Cortex of kidney (tissue), 1 donor: ENCODE measurements at places on chromosomes 4 and X.
A peak's percentile ranks its signal among the peaks of the same experiment; 100 is the strongest.

- no peak for DNase-seq
Measured at GRCh38 chr4:142701017-142701416, 145.1 kb downstream of the INPP4B start.

- DNase-seq = no peak
Measured at GRCh38 chr4:83757121-83757621, 221.3 kb downstream of the GPAT3 start.

DNA sequence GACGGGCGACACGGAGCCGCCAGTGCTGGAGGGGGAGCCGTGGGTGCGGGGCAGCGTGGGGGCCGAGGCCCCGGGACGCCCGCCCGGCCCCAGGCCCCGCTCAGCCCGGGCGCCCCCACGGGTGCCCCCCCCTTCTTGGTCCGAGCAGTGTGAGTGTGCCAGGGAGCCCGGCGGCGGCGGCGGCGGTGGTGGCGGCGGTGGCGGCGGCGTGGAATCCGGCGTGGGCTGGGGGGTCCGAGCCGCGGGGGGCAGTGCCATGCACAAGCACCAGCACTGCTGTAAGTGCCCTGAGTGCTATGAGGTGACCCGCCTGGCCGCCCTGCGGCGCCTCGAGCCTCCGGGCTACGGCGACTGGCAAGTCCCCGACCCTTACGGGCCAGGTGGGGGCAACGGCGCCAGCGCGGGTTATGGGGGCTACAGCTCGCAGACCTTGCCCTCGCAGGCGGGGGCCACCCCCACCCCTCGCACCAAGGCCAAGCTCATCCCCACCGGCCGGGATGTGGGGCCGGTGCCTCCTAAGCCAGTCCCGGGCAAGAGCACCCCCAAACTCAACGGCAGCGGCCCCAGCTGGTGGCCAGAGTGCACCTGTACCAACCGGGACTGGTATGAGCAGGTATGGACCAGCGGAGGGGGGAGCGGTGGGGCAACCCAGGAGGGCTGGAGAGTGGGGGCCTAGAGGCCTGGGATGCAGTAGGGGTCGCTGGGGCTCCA, 466 bp downstream of the DLG3 start:
- no peak for DNase-seq

- DNase-seq = no peak
Measured at GRCh38 chrX:153736871-153737441, 12.3 kb downstream of the ABCD1 start.

GRCh38 chr4:76747563-76747962, 150.4 kb downstream of the SOWAHB start:
- DNase-seq = no peak

GRCh38 chrX:54811301-54811885, 3.8 kb downstream of the MAGED2 start:
- no peak for DNase-seq

- DNase-seq = no peak
Measured at GRCh38 chr4:69098470-69098869, 2.2 kb downstream of the UGT2B7 start.

DNA sequence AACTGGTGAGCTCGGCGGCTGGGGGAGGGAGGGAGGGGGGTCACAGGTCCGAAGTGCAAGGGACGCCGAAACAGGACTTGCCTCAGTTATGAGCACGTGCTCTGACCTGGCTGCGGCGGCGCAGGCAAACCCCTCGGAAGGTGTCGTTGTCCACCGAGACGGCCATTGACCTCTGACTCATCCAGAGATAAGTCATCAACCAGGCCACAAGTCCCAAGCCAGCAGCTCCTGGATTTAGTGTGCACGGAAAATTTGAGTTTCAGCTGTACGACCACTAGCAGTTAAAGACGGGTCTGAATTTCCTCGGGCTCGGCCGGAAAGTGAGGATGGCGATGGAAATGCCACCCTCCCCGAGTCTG, 674 bp downstream of the SH3D19 start:
- peak; percentile 23 for DNase-seq

DNA sequence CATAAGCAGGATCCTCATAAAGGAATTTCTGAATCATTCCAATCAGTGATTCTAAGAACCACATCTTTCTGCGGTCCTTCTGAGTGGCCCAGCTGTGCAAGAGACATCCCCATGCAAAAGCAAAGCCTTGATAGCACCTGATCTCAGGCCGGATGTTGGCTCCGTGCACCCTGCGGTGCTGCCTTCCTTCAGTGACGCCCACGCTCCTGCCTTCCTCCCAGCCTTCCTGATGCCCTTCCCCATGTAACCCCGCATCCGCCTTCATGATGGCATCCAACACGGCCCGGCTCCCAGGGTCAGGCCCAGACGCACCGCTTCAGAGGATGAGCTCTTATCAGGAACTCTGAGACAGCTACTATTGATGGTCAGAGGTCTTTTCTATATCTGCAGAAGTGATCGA, 20.4 kb upstream of the CYP4V2 start:
- no peak for DNase-seq

DNA sequence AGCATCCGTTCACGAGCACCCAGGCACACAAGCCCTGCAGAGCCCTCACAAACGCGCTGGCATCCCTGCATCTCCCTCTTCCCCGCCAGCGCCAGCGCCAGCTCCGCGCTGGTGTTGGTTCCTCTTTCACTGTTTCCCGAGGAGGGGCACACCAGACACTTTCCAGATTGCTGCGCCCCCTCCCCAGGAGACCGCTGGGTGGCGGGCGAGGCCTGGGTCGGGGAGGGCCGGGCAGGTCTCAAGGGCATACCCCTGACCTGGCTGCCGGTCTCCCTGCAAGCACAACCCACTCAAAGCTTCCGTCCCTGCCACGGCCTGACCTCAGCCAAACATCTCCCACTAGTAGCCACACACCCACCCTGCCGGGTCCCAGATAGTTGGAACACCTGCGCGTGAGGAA, 2.2 kb upstream of the NKX1-1 start:
- DNase-seq = no peak

DNA sequence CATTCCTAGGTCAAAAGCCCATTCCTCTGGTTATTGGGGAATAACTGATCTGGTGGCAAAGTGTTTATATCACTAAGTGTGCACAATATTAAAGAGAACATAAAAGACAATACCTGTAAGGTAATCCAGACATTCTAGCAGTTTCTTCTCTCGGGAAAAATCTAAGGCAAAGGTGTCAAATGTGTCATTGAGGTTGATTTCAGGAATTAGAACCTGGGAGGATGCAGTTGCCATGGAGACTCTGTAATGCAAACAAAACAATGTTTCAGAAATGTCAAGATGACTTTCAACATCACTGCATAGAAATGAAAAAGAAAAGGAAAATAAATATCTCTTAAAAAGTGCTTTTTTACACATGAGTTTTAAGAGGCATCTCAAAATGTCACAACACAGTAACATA, 145.9 kb downstream of the MID1 start:
- no peak for DNase-seq

DNA sequence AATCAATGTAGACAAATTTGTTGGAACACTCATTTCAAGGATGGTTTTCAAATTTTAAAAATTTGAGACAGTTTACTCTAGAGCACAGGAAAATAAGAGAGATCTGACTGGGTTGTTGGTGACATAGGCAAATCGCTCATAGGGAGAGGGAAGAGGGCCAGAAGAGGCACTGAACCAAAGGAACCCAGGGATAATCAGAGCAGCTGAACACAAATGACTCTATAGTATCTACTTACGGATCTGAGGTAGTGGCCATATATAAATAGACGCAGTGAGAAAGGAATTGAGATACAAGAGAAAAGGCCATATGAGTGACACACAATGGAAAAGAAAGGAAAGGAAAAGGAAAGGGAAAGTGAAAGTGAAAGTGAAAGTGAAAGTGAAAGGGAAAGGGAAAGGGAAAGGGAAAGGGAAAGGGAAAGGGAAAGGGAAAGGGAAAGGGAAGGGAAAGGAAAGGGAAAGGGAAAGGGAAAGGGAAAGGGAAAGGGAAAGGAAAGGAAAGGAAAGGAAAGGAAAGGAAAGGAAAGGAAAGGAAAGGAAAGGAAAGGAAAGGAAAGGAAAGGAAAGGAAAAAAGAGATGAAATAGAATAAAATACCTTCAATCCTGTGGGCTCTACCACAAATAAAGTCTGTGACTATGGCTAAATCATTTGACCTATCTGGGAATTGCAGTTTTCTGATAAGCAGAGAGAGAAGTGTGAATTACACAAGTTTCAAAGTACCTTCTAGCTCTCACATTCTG, 759.2 kb downstream of the DMD start:
- DNase-seq = no peak

DNA sequence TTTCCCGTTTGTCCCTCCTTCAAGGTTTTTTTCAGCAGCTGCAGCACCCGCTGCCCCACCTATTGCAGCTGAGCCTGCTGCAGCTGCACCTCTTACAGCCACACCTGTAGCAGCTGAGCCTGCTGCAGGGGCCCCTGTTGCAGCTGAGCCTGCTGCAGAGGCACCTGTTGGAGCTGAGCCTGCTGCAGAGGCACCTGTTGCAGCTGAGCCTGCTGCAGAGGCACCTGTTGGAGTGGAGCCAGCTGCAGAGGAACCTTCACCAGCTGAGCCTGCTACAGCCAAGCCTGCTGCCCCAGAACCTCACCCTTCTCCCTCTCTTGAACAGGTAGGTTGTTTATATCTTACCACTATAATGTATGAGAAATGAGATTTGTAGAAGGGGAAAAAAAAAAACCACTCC, 4.5 kb downstream of the PRR27 start:
- no peak for DNase-seq

DNA sequence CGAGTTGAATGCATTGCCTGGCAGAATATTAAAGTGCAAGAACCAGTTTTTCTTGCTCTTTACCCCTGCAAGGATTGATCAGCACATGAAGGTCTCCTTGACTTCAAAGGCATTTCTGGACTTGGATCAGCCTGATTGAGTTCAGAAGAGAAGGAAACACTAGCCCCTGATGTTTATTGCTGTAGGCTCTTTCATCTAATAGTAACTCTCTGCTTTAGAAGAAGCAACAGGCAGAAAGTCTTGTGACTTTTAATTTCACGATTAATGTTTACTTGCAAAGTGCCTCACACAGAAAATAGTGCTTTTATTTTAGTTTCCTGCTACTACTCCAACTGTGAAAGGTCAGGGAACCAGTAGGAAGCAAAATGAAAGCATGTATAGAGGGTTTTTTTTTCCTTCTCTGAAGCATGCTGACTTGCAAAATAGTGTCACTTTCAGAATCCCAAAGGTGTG, 69.1 kb downstream of the PCDH7 start:
- no peak for DNase-seq

GRCh38 chr4:95547715-95548471, 880 bp downstream of the UNC5C start:
- no peak for DNase-seq

DNA sequence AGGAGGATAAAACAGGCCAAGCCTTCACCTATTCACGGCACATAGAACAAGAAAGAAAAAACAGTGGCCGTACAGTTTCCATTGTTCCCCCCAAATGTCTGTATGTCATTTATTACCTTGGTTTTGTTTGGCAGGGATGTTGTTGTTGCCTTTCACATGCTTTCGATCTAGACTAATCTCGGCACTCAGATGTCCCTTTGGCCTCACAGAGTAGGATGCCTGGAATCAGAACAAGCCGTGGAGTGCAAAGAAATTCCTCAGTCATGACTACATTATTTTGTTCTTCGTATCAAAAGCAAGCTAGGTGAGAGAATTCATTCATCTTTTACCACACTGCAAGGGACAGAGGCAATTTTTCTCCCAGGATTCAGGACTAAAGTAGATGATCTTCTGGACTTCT, 106.9 kb downstream of the SMIM20 start:
- DNase-seq = no peak

- no peak for DNase-seq
Measured at GRCh38 chrX:46912098-46912602, at the start of gene JADE3. JADE3 (plus strand) TSS chrX:46912421; CDS start chrX:46984895, 72,474 bp downstream.

DNA sequence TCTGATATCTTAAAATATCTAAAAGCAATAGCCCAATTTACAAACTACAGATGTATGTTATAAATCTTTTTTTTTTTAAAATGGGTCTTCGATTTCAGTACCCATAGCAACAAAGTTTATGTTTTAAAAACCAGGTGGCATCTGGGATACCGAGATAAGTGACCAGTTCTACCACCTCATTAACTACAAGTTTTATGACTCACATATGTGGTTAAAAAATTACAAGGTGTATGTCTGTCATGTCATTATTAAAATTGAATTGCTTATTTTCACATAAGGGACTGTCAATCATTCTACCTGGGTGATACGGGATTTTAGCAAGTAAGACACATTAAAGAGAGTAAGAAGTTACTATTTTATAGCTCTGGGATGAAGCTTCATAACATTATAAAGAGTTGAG, 192.0 kb upstream of the ETNPPL start:
- DNase-seq = no peak

DNA sequence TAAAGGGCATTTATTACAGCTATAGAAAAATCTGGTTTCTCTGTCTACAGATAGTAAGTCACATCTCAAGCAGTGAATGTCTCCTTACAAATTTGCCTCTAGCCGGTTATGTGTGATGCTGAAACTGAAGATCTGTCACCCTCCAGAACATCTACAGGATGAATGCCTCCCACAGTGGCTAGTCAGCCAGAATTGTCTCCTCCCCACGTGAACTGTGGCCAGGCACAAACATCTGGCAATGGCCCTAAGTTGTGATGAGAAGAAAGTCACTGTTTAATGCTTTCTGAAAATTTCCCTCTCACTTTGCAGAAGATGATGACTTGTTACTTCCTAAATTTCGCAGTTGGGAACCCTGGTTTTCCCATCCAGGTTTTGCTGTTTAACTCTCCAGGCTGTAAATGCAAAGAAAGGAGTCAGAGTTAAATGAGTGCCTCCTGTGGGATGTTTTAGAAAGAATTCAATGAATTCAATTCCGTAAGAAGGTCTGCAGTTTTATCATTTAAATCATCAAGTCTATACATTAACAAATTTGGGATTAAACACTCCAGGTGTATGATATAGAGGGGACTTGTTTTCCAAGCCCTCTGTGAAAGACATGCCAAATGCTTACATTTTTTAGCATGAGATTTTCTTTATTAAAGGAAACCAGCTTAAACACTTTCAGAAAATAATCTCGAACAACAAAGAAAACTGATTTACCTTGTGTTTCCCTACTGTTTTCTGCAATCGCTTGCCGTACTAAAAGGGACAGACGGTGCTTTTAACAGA, 55.4 kb upstream of the TLR3 start:
- no peak for DNase-seq

- no peak for DNase-seq
Measured at GRCh38 chr4:185817403-185817818, 5.4 kb upstream of the SORBS2 start.

GRCh38 chr4:184810720-184811119, 15.0 kb downstream of the ACSL1 start:
- DNase-seq = no peak

DNA sequence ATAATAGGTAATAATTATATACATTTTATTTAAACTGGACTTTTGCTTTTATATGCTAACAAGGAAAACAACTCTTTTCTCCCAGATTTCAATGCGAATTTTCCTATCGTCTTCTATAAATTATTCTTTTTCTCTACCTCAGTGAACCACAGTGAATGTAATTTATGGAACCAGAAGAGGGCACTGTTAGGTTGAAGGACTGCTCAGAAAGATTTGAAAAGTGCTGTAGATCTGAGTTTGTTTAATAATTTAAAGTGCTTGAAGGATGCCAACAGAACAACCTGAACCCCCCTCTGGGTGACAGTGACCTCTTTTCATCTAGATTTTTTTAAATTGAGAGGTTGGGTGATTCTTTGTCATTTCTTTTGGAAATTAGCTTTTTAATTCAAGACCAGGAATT, 54.9 kb downstream of the PHOX2B start:
- no peak for DNase-seq
